COLO829 (cell line): ENCODE measurements at places on chromosomes 11 and 22.

- no peak for DNase-seq
Observed at GRCh38 chr11:126991596-126991995, 9.0 kb downstream of the KIRREL3 start.

- peak; percentile 50 for DNase-seq
Observed at GRCh38 chr11:75233754-75234172, 6.8 kb upstream of the TPBGL start.

DNA sequence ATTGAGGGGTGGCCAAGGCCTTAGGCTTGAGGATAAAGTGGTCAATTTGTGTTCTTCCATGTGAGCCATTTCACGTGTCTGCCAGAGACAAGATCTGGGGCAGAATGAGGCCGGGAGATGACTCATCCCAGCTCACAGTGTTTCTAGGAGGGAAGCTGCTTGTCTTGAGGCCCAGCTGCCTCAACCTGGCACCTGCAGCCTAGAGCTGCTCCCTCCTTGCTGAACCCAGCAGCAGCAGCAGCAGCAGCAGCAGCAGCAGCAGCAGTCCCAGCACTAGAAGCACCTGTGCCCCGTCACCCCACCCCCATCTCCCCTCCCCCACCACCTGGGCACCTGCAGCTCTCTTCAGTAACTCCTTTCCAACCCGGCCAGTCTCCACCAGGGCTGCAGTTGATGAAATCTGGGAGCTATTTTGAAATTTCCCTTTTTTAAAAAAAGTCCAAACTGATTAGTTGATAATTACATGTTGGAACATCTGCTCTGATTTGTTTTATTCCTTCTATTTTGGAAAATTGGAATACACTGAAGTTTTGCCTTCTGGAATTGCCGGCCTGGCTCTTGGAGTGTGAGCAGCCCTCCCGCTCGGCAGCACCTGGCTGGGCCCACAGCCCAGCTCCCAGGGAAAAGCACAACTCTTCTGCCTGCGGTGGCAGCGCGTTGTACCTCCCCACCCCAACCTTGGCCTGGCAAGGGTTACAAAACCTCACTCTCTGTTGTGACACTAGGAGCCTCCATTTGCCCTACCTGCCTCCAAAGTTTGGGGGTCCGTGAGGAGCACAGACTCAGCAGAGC lies 143.5 kb downstream of the NXPE2 start:
- no peak for DNase-seq

DNA sequence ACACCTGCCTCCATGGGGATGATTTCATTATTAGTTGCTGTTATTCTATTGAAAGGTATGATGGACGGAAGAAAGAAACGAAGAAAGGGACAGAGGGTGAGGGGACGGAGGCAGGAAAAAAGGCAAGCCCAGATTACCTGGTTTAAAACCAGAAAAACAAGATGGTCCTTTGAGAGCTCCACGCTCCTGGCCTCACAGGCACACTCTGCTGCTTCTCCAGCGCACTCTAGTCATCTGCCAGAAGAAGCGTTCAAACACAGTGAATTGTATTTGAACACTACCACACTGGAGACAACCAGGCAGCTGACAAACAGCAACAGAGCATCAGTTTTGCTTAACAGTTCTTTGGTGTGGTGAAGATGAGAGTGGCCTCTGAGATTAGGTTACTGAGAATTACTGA lies 216.9 kb downstream of the CADM1 start:
- DNase-seq, result no peak

DNA sequence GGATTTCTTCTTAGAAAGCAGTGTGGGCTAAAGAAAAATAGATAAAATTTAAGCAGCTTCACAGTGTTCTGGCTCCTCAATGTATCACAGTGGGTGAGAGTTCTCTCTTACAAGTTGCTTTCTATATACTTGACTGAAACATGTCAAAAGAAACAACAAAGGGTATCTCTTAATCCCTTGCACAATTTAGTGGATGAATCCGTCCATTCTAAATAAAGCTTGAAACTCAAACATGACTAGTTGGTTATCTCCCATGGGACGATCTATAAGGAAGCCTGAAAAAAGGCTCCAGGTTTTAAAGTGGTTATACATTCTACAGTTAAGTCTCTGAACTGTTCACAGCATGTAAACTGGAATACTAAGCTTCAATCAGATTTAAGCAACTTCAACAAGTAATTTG lies 993.1 kb upstream of the CNTN5 start:
- no peak for DNase-seq

DNA sequence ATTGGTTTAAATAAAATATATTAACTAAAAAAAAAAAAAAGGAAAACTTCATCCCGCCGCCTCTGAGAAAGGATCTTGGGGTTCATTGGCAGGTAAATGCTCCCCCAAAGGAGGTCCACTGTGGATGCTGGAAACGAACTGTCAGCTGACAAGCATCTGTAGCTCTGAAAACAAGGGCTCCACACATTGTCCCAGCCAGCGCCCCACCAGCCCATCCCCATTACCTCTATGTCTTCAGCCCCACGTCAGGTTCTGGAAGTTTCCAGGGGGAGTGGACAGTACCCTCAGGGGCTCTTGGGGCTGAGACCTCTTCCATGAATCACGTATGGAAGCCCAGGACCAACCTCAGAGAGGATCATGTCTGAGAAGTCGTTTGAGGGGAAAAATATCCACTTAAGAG lies 66.4 kb upstream of the WNT7B start:
- DNase-seq, result no peak

GRCh38 chr22:36194971-36195370 lies 6.6 kb downstream of the APOL4 start:
- DNase-seq, result peak; percentile 81

DNA sequence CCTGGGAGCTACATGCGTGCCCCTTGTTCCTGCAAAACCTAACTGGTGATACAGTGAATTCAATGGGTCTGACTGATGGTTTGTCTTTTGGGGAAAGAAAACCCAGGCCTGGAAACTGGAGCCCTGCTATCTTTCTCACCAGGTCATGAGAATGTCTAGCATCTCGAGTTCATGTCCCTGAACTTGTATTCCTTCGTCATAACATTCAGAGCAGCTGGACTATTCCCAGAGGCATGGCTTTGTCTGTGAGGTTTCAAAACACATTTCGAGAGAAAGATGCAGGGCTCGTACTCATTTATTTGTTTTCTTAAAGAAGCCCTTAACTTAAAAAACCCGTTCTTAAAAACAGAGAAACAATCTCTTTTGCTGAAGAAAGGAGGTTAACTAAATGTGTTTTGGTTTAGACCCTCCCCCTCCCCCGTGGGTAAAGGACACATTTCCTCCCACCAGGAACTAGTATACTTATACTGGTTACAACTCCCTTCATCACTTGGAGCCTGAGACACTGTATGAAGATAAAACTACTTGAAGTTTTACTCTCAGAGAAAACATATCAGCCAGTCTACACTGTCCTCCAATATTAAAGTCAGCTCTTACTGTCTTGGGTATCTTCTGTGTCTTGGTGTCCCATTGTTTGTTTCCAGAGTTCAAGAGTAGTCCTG lies 43.2 kb downstream of the ME3 start:
- no peak for DNase-seq

DNA sequence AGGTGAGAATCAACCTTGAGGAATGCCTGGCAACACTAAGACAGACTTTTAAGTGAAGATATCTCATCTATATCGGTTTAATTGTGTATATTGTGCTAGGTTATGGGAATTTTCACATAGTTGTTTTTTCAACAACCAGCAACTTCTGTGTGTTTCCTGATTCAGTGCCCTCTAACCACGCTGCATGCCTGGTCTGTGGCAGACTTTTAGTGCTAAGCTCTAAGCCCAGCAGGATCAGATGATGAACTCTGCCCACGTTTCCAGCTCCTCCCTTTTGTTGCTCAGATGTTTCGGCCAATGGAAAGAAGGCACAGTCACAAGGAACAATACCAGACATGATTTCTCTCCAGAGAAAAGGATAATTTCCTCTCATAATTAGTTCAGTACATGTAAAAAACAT lies 1.4 kb upstream of the VWA5A start:
- DNase-seq, result no peak

- no peak for DNase-seq
Observed at GRCh38 chr22:37187891-37188761, at the start of gene C1QTNF6. C1QTNF6 (minus strand) TSS chr22:37188247; CDS start chr22:37188213, 34 bp downstream.

GRCh38 chr11:126896025-126896424 lies 104.5 kb downstream of the KIRREL3 start:
- no peak for DNase-seq

- no peak for DNase-seq
Observed at GRCh38 chr11:812390-812789, 2.6 kb downstream of the RPLP2 start.

GRCh38 chr11:76897233-76897632 lies 36.5 kb downstream of the ACER3 start:
- no peak for DNase-seq

DNA sequence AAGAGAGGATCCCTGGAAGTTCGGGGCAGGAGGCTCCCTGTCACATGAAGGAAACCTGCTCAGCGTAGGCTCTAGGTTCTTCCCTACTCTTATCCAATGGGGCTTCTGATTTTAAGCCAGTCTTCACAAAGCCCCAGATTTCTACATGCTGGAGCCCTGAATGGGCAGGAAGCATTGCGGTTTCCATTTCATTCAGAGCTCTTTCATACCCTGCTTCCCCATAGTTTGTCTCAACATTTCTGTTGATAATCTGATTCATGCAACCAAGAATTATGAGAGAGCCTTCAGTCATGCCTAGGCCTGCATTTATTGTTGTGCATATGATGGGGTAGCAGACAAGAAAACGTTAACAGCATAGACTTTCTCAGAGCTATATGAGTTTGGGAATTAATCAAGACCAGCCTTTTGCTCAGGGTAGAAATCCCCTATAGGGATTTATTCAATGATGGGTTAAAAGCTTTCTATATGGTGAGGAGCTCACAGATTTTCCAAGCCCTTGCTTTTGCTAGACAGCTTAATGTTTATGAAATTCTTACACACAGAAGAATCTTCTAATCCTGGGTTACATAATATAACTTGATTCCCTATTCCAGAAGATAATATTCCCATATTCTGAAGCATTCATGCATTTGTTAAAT lies 15.9 kb downstream of the OR51B4 start:
- DNase-seq, result no peak

DNA sequence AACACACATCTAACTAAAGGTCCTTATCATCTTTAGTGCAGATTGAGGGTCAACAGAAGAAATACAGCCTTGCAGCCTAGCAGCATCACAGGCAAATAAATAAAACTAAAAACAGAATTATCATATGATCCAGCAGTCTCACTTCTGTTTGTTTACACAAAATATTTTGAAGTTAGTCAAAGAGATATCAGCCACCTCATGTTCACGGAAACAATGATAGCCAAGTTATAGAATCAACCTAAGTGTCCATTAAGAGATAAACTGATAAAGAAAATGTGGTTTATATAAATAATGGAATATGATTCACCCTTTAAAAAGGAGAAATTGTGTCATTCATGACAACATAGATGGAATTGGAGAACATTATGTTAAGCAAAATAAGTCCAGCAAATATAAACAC lies 738.1 kb upstream of the CCDC90B start:
- no peak for DNase-seq

- DNase-seq, result no peak
Observed at GRCh38 chr22:31344578-31345330, 1.4 kb downstream of the PATZ1 start.

DNA sequence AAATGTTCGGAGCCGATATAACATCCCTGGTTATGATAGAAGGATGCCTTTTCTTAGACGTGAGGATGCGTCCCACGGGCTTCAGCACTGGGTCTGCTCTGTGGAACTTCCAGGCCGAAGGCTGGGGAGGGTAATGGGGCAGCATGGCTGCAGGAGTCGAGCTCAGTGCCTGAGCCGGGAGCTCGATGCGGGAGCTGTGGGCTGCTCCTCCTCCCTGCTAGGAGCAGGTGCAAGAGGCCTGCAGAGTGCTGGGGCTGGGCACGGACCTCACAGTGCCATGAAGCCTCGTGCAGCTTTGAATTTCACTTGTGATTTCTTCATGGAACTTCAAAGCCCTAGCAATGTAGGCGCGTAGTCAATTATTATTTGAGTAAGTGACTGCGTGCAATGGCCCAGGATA lies 6.0 kb downstream of the TUBA8 start:
- no peak for DNase-seq

DNA sequence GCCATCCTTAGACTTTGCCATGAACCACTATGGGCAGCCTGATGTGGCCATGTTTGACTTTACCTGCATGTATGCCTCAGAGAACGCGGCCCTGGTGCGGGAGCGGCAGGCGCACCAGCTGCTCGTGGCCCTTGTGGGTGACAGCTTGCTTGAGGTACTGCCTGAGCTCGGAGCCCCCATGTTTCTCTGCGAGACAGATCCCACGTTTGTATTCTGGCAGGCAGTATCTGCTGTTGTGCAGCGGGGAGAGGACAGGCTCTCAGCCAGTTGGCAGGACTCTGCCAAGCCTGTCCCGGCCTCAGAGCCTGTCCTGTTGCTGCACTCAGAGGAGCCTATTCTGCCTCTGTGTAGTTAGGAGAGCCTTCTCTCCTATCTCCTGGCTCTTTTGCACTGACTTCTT lies 109.9 kb downstream of the MICAL2 start:
- DNase-seq, result no peak

GRCh38 chr11:38646382-38646781 lies 2048.3 kb upstream of the RAG2 start:
- DNase-seq, result no peak

- no peak for DNase-seq
Observed at GRCh38 chr11:119509969-119510401, 87.0 kb upstream of the THY1 start.

DNA sequence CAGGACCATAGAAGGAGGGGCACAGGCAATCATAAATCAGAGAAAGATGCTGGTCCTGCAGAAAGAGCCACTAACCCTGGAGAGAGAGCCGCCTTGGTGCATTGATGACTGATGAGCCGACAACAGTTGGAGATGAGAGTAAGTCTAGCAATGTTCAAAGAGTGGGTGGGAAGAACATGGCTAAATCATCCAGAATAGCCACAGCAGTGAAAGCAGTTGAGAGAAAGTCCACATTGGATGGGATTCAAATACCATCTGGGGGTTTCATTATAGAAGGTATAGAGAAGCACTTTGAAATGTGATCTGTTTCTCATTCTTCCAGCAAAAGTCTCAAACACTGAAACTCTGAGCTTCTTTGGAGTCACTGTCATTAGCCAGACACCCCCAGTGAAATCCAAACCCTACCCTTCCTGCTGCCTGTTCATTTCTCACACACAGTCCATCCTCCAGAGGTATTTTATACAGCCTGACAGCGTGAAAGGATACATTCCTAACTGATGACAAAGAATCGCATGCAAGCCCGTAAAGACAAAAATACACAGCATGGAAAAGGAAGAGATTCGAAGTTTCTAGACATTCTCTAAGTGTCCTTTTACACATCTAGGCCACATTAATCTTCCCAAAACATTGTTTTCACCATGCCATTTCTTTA lies 303.1 kb upstream of the MPPED2 start:
- DNase-seq, result peak; percentile 42

DNA sequence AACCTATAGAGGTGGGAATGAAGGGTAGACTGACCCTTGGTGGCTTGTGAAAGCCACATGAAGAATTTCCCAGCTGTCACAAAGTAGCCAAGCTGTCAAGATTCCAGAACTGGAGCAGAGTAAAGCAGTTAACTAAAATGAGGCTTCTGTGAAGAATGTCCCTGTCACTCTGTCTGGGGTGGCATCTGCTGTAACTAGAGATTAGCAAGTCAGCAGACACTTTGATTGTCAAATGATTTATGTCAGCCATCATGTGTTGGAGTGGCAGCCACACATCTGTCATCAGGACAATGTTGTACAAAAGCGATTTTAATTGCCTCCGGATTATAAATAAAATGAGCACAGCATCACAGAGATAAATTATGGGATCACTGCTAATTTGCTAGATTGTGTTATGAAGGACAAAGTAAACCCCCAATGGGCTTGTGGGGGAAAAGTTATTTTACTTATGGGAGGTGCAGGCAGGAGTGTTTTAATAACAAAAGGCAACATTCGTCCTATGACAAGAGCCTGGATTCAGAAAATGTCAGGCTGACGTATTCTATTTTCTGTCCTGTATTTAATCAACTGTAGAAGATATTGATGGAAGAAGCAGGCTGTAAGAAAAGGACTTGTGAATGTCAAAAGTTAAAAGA lies 270.9 kb downstream of the FAM181B start:
- no peak for DNase-seq
